ENCODE measurements at places on chromosomes 6 and 20.

DNA sequence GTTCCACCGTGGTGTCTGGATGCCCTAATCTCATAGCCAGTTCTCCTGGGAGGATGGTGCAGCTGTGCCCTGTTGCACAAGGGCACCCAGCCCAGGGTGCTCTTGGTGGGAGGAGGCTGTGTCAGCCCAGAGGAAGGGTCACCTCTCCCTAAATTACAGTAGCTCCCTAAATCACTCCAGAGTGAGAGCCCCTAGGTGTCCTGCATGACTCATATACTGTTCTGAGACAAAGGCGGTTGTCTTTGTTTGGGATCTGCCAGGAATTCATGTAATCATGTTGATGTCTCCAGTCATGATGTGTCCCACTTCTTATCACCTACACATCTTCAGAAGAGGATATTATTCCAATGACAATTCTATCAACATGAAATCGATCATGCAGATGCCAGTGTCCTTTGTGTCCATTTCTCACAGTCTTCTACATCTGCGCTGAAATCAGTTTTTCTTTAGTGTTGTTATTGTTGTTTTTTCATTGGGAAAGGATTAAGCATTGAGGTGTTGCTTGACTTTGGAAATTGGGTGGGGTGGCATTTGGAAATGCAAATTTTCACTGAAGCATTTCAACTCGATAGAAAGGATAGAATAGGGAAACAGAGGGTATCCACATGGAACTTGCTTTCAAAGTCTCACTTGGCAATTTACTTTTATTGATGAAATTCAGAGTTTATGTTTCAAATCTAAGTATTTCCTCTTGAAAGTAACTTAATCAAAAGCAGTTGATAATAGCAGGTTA lies 19.5 kb downstream of the PERP start:
- DNase-seq = no peak

DNA sequence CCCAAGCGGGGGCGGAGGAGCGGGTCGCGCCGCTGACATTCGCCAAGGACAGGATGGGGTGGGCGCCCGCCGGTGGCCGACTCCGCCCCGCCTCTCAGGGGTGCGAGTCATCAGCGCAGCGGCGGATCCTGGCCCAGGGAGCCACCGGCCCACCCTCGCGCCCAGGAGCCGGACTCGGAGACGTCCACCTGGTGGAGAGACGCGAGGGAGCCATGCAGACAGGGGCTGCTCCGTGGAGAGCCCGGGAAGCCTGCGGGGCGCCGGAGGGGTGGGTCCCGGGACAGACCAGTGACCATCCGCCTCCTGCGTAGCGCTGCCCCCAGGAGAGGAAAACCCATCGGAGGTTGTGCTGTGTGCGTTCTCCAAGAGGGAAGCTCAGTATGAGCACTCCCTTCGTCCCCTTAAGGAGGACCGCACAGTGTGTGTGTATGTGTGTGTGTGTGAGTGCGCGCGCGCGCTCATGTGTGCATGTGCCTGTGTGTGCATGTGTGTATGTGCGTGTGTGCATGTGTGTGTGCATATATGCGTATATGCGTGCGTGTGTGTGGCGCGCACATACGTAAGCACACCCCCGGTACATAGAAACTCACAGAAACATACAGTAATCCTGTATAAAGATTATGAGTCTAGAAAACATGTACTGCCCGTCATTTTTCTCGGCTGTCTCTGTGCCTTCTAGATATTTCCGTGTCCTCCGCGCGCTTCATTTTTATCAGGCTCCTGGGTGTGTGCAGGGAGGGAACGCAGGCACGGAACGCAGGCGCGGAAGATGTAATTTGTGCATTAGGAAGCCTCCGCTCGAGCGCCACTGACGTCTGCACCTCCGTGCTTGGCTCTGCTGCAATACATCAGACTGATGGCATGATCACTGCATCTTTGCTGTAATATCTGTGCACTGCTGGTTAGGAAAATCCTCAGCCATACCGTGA lies 158.9 kb downstream of the TBXT start:
- no peak for DNase-seq

DNA sequence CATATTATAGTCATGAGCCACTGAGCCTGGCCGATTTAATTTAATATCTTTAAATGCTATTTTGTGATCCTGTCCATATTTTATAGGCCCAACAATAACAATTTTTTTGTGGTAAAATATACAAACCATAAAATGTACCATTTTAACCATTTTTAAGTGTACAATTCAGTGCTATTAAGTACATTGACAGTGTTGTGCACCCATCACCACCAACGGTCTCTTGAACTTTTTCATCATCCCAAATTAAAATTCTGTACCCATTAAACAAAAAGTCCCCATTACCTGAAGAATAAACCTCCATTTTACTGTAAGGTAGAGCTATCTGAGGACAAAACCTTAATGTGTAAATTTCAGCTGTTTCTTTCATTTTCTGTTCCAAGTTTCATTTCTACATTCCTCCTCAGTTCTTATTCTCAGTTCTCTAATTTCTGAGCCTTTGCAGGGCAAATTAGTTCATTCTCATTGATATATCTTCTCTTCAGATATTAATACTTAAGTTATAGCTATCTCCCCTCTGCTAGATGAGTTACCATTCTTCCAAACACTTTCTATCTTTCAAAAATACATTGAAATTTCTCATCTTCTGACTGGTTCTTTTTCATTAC lies 10.3 kb downstream of the MTO1 start:
- no peak for DNase-seq

- no peak for DNase-seq
Measured at GRCh38 chr6:15854826-15855710, 192.2 kb upstream of the DTNBP1 start.

DNA sequence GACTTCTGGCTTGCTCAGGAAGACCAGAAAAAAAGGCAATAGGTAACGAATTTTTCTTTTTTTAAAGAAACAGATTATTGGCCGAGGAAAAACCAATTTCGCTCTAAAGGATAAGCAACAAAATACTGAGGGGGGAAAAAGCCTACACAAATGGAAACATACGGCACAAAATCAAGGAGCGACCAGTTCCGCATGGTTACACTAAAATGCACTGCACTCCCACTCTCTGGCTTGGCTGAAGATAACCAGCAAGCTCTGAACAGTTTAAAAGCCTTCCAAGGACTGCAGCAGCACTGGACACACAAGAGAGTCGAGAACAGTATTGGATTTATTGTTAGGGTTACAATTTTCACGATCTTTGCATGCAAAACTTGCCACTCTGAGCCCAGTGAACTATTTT lies 881 bp upstream of the MAP7 start:
- DNase-seq = no peak

- DNase-seq = no peak
Measured at GRCh38 chr20:21433329-21433890, 36.1 kb upstream of the NKX2-4 start.

DNA sequence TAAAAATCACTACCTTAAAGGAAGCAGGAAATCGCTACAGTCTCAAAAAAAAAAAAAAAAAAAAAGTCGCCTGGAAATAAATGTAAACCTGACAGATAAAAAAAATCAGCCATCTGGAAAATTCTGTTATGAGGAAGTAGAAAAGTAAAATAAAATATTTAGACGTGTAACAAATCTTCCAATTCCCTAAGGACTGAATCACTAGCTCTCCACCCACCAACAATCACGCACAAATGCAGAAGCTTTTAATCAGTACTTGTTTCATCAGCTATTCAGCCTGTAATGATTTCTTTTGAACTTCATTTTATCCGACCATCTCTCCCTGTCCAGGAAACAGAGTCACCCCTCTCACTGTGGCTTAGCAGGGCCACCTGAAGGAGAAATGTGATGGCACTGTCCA lies 59.0 kb downstream of the SLC23A2 start:
- no peak for DNase-seq

DNA sequence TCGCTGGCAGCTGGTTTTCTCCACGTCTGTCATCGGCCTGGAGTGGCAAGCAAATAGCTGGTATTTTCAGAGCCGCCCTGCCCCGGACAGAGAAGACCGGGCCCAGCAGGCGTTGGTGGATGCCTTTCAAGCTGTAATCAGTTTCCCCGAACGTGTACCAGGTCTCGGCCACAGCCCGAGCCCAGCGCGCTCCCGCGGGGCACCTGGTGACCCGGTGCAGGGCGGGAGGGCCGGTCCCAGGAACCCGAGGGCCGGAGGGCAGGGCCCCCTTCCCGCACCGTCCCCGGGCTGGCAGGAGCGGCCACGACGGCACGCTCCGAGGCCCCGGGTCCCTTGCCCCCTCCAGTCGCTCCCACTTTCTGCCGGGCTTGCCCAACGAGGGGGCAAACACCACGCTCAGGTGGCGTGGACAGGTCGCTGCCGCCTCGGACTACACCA lies 348 bp upstream of the PYGB start:
- DNase-seq = peak; percentile 12

Measured in stimulated activated CD4-positive, alpha-beta T cell treated with anti-CD3 and anti-CD28 coated beads, Interleukin-1b, Interleukin-23, amount 100 ng/mL, for 4 hours (primary cell).